ENCODE measurements at places on chromosomes 2 and 18.
A peak's percentile ranks its signal among the peaks of the same experiment; 100 is the strongest.

GRCh38 chr18:43031169-43031568, 84.3 kb downstream of the RIT2 start:
- DNase-seq = no peak

GRCh38 chr2:121529439-121530211, 1.1 kb upstream of the RNU4ATAC start:
- peak; percentile 25 for DNase-seq

GRCh38 chr2:82098617-82099016, 1794.1 kb upstream of the LRRTM1 start:
- no peak for DNase-seq

GRCh38 chr2:24618144-24618543, 127.1 kb downstream of the NCOA1 start:
- no peak for DNase-seq

DNA sequence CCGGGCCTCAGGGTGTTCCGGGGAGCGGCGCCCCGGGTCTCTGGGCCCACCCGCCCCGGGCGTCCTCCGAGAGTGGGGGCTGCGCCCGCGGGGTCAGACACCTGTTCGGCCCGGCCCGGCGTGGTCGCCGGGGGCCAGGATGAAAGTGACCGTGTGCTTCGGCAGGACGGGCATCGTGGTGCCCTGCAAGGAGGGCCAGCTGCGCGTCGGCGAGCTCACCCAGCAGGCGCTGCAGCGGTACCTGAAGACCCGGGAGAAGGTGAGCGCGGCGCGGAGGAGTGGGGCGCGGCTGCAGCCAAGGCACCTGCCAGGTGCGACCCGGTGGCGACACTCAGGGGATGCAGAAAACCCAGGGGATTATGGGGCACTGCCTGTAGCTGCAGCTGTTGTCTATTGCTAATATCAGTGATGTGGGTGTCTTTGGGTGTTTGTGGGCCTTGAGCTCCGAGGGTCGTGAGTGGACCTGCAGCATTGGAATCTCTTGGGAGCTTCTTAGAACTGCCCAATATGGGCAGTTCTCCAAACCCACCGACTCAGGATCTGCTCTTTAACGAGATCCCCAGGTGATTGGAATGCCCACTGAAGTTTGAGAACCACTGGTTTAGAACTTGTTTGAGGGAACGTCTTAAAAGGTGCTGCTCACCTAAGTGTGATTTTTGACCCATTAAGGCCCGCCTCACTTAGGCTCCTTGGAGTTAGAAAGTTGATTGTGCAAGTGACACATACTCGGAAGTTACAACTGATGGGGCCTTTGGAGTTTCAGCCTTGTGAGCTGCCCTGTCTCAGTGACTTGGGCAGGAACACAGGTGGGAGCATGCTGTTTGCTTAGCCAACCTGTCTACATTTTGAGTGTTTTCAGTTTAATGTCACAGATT, 823 bp downstream of the PARD3B start:
- no peak for DNase-seq

- no peak for DNase-seq
Measured at GRCh38 chr2:129765678-129766351, 213.7 kb upstream of the RAB6C start.

GRCh38 chr18:54147439-54147838, 77.0 kb downstream of the MBD2 start:
- no peak for DNase-seq

- DNase-seq = no peak
Measured at GRCh38 chr2:61536180-61536571, 2.0 kb downstream of the XPO1 start.

DNA sequence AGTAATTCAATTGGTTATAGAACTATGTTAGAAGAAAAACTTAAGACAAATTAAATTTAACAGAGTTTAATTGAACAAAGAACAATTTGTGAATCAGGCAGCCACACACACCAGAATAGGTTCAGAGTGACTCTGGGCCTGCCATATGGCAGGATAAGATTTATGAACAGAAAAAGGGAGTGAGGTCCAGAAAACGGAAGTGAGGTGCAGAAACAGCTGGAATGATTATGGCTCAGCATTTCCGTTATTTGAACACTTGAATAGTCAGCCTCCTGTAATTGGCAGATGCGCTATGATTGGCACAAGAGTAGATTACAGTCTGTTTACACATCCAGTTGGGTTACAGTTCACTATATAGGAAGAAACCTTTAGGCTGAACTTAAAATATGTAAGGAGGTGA, 99.0 kb downstream of the MBD2 start:
- no peak for DNase-seq

DNA sequence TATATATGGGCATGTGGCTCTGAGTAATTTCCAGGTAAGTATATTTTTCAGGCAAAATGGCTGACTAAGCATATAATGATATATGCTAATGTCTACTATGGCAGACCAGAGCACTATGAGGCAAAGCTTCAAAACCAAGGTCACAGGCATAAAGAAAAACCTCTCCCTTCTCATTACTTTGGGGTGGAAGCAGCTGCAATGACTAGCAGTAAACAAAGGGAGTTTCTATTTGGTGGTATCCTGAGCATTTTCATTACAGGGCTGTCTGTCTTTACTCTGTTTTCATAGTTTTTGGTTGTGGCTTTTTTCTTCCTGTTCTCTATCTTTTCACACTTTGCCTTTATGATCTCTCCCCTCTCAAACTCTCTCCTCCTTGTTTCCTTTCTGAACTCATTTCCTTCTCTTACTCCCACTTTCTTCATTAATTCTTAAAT, 15.6 kb downstream of the PDE6D start:
- no peak for DNase-seq

GRCh38 chr2:64727013-64727767, 73.5 kb upstream of the SERTAD2 start:
- no peak for DNase-seq

- DNase-seq = no peak
Measured at GRCh38 chr2:11500702-11501303, 33.0 kb upstream of the GREB1 start.

DNA sequence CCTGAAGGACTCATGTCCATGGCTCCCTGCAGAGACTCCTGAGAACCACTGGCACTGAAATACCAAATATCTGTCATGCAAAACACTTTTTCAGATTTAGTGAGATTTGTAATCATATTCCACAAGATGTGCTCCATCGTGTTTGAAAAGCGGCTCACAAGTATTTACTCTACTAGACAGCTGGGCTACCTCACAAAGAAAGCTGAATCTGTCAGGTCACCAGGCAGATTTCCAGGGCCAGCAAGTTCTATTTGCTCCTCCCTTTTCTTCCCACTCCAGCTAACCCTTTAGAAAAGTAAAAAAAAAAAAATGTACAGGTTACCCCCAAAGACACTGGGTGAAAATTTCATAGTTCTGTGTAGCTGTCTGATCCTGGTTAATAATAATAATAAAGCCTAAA, 22.9 kb downstream of the WIPF1 start:
- no peak for DNase-seq

- DNase-seq = no peak
Measured at GRCh38 chr2:190457256-190457655, 49.1 kb downstream of the MFSD6 start.

DNA sequence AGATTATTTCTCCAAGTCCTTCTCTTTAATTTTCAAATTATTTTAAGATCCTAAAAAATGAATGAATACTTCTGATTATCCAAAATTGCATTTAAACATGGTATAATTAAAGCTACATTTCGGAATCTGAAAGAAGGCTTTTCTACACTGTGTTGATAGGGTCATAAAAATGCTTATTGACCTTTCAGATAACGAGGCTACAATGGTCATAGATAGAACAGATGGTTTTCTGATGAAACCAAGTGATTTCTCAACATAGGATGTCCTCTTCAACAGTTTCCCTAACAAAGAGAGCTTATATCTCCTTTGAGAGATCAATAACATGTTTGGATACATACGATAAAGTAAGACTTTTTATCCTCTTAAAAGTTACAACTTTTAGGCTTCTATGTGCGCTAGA, 201.1 kb downstream of the PTH2R start:
- no peak for DNase-seq

GRCh38 chr2:239302083-239302807, 98.6 kb downstream of the HDAC4 start:
- no peak for DNase-seq

DNA sequence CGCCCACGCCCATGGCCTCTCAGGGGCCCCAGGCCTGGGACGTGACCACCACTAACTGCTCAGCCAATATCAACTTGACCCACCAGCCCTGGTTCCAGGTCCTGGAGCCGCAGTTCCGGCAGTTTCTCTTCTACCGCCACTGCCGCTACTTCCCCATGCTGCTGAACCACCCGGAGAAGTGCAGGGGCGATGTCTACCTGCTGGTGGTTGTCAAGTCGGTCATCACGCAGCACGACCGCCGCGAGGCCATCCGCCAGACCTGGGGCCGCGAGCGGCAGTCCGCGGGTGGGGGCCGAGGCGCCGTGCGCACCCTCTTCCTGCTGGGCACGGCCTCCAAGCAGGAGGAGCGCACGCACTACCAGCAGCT, 2.4 kb downstream of the B3GNT7 start:
- no peak for DNase-seq

GRCh38 chr2:208006833-208007232, 18.5 kb downstream of the PLEKHM3 start:
- DNase-seq = no peak
